NCI-H1417 treated with DMSO at 0.1 percent for 48 hours (cell line): ENCODE measurements at places on chromosomes 2 and 18.

GRCh38 chr18:42274488-42275137 lies 319.6 kb downstream of the PIK3C3 start:
- DNase-seq: no peak

DNA sequence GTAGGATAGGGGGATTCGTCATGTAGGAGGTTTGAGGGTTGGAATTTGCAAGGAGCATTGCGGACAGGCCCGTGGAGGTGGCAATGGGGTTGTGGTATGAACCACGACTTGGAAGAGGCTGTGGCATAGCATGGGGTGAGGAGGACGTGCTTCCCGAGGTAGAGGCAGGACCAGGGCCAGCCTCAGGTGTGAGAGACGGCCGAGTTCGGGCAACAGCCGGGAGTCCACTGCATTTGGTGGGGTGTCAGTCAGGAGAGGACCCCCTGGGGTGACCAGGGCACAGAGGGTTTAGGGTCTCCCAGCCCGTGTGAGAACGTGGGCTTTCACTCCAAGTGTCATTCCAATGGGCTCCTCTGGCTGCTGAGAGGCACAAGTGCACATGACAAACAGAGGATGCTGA lies 339.0 kb downstream of the EIPR1 start:
- DNase-seq: no peak

- DNase-seq: no peak
These were observed 67.9 kb downstream of the NCOA1 start for GRCh38 chr2:24558781-24559472.

DNA sequence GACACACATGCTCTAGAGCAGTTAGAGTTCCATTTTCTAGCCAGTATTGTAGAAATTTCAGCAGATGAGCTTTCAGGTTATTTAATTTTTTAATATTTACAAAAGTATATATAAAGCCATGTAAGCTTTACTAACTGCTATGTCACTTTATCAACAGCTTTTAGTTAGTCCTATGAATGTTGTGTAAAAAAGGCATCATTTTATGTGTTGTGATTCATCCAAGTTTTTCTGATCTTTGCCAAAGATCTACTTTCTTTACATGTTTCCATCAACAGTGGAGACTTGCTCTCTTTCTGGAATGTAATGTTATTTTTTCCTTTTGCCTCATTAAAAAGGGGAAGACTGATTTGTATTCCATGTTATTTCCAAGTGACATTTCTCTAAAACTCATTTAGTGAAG lies 125.2 kb upstream of the TFPI start:
- DNase-seq: no peak

DNA sequence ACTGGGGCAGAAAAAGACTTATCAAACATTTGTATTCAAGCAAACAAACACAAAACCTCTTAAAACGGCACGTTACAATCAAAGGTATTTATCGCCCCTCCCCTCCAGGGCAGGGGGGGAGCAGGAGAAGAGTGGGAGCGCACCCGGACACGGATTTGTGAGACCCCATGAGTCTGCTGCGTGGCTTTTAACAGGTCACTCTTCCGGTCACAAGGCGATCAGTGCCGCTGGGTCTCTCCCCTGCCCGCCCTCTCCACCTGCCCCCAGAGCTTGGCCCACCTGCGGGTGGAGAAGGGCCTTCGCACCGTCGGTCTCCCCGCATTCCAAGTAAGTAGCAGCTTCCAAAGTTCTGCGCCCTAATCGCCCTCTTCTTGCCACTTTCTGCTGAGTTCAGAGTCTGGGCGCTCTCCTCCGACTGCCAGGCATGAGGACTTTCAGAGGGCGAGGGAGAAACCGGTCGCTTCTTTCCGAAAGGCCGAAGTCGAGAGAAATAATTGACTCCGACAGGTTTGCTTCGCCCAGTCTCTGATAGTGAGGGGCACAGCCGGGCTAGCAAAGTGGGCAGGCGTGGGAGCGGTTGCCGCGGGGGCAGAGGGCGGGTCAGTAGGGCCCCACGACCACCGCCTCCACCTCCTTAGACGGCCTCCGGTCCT lies 800 bp downstream of the RPRM start:
- DNase-seq: no peak

DNA sequence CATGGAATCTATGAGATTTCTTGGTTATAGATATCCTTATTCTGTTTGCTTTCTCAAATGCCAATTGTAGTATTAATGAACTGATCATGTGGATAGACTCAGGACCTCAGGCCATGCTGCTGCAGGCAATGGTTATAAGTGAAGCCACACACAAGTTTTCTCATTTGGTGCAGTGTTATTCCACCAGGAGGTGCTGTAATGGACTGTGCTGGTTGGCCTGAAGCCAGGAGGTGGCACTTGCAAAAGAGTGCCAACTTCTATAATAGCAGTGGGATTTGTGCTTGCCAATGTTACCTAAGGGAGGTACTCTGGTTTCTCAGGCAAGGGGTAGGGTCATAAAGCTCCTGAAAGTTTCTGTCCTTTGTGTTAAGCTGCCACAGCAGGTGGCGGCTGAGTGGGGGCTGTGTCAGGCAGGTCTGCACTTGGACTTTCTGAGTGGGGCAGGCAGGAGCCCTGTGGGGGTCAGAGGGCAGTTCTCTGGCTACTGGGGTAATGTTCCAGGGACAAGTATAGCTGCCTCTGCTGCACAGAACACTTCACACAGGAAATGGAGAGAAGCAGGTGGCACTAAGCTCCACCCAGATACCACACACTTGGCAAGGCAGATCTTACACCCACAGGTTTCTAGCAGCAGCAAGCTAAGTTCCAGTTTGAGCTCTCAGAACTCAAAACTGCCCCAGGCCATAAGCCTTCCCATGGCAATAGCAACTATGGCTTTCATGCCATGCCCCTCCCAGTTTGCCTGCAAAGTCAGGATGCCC lies 352.6 kb upstream of the CWC22 start:
- DNase-seq: no peak

DNA sequence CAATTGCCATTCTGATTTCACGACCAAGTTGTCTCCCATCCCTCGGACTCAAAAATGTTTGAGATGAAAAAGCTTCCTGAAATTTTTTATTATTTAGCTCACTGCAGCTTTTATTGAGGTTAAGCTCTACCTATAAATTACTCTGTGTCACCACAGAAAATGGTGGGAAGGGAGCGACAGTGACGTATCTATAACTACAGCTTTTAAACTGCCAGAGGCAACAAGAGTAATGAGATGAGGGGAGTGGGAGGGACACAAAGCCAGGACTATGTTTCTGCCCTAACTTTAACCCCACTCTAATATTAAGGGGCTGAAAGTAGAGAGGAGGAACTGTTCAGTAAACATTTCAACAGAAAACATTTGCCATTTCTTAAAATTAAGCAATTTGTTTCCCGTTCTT lies 37.4 kb downstream of the SMAD2 start:
- no peak for DNase-seq

- peak; percentile 59 for DNase-seq
These were observed at the start of gene TCF4 for GRCh38 chr18:55588111-55588869. Gene TCF4, minus strand, starts transcription at chr18:55588192. Its CDS starts 1,076 bp downstream, at chr18:55587116.

GRCh38 chr18:12335503-12335902 lies 27.5 kb downstream of the TUBB6 start:
- DNase-seq: no peak

DNA sequence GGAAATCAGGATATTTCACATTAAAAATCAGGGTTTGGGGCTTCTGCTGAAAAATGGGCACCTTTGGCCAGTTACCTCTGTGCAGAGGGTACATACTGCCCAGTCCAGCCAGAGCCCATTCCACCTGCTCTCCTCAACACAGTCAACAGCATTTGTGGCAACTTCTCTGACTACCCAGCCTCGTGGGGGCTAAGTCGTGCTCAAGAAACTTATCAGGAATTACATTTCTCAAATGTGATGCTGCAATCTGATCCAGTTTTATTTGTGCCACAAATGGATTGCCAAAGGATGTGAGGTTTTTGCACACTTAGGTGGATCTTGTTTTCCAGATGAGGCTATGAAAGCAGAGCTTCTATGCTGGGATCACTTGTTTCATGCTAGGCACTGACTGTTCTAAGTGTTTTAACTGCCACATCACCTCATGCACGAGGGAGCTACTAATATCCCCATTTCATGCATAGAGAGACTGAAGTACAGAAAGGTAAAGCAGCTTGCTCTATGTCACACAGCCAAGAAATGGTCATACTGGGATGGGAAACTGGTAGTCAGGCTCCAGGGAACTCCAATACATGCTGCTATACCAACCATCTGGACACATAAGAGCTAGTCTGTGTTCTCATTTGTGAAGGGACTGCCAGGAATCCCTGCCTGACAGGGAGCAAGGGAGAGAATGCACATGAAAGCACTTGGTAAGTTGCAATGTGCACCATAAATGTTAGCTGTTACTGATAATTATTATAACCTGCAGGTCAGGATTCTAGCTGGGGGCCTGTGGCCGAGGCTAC lies 89.0 kb upstream of the HK2 start:
- DNase-seq: no peak

DNA sequence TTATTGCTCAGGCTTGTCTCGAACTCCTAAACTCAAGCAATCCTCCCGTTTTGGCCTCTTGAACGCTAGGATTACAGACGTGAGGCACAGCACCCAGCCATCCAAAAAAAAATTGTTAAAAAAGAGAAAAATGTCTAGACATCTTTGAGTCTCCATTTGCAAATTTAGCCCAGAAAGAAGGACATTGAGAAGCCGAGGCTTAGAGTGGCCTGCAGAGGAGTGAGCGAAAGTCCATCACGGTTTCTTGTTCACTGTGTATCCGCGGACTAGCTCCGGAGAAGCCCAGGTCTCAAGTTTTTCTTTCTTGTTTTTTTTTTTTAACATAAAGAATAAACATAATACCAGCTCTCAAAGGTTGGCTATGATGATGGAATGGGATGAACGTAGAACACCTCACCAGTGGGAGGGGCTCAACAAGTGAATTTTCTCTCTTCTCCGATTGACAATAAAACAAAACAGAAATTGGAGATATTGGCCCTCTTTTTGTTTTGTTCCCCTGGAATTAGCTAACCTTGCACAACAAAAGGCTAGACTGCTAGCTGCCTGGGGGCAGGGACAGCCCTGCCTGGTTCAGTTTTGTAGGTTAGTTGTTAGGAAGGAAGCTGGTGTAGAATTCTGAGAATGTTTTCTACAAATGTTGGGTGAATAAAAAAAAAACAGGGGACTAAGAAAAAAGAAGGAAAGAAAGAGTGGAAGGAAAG lies 163.4 kb downstream of the MYCN start:
- no peak for DNase-seq

DNA sequence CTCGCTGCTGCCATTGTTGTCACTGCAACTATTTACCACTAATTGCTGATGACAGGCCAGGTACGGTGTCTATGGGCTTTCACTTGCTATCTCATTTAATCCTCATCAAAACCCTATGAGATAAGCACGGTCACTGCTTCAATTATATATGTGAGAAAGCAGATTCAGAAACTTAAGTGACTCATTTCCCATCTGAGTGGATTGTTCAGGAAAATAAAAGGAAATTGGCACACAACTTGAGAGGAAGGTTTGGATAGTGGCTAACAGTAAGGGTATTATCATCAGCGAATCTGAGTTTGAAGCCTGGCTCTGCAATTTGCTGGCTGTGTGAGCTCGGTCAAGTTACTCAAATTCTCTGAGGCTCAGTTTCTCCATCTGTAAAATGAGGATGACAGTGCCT lies 196.0 kb downstream of the KCNS3 start:
- no peak for DNase-seq

GRCh38 chr2:109721626-109722025 lies 72.5 kb upstream of the RGPD5 start:
- DNase-seq: no peak

- DNase-seq: no peak
These were observed 41.8 kb downstream of the SLC14A1 start for GRCh38 chr18:45765796-45766195.

DNA sequence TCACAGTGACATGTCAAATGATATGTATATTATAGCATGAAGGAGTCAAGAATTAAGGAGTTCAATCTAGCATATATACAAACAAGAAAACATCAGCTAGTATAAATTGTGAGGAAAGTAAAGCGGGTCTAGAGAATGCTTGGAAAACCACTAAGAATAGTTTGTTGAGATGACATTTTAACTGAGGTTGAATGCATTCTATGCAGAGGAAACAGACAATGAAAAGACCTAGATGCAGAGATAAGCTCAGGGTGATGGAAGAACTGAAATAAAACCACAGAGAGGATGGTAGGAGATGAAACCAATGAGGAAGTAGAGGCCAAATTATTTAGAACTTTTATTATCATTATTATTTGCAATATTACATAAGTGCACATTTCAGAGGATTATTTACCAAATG lies 803.6 kb upstream of the FANCL start:
- no peak for DNase-seq

DNA sequence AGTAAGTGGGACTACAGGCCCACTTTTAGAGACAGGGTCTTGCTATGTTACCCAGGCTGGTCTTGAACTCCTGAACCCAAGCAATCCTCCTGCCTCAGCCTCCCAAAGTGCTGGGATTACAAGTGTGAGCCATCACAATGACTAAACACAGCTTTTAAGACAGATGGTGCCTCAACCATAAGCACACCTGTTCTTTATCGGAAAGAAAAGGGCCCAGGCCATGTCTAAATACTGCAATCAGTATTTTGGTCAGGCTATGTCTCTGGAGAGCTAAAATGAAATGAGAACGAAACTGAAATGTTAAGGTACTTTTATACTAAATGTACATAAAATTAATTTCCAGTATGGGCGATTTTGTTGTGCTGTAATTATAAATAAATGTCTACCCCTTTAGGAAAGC lies 69.5 kb upstream of the SPTBN1 start:
- DNase-seq: no peak

- DNase-seq: no peak
These were observed 116.3 kb upstream of the RMP24 start for GRCh38 chr18:35856178-35856577.

DNA sequence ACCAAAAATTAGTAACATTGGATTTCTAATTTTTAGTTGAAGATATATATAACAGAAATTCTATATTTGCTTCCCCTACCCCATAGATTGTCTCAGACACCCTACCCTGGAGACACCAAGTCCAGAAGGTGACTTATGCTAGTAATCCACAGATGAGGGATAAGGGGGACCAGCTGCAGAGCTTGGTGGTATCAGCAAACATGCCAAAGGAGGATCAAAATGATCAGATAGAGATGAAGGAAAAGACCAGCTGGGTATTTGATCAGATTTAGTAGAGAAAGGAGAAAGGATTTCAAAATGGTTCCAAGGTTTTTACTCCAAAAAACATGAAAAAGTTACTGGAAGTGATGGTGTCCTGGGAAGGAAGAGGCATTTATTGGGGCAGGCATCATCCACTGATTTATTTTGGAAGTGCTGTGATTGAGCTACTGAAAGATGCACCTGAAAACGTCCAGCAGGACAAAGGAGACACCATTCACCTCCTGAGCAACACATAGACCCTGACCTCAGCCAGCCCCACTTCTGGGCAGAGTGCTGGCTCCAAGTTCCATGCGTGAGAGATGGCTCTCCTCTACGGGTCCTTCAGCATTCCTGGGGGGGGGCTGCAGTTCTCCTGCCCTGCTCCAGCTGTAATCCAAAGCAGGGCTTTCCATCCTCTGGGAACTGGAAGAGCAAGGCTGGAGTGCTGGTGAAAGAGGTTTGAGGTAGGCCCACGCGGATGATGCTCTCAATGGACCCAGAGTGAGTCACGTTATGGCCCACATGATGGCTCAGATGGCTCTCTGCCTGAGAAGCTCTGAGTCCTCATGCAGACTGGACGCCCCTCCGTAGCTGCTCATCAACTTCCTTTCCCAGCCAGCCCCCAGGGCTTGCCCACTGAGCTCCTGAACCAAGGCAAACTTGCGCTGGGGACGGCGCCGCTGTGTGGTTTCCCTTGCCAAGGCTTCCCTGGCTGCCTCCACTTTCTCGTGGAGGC lies 3.7 kb upstream of the LRRFIP1 start:
- DNase-seq: no peak
